ENCODE measurements at places on chromosomes 11 and 22. TPM values are rescaled to one million over a fixed set of nuclear protein-coding genes. Genes with fewer than 3 reads are reported as not detected.

- no peaks in the 10 kb centered on the region for H3K27me3 ChIP-seq
- H3K4me1 ChIP-seq: peaks cover 15% of the 10 kb centered on the region
- DNase-seq: no peak
- no peaks in the 10 kb centered on the region for H3K36me3 ChIP-seq
Measured at GRCh38 chr22:49973018-49973961, 12.7 kb downstream of the PIM3 start.

DNA sequence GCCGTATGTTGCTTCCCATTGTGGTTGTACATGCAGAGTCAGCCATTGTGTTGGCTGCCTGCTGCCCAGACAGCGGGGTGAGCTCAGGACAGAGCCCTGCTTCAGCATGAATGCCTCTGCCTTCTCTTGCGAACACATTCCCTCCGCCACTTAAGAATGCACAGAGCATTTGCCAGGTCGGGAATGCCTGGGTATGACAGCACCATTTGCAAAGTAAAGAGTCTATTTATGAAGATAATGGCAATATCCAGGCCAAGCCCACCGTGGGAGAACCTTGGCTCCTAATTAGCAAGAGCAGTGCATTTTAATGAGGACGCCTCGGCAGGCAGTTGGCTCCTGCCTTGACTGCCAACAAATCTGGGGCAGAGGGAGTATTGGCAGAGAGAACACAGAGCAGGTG, 62.5 kb upstream of the SORL1 start:
- no peak overlapping the region for H3K27ac ChIP-seq
- no peak overlapping the region for H3K4me3 ChIP-seq
- peaks cover 9% of the 10 kb centered on the region for H3K4me1 ChIP-seq
- H3K27me3 ChIP-seq: peaks cover 7% of the 10 kb centered on the region
- no peaks in the 10 kb centered on the region for H3K36me3 ChIP-seq

Gene PPM1F
- 21.8 TPM for polyA plus RNA-seq

Gene SMIM35
- not detected for polyA plus RNA-seq

- no peak for DNase-seq
- no peak overlapping the region for H3K4me3 ChIP-seq
- no peak overlapping the region for H3K27ac ChIP-seq
- H3K4me1 ChIP-seq: peaks cover 27% of the 10 kb centered on the region
Measured at GRCh38 chr11:34348919-34349318, 8.9 kb downstream of the ABTB2 start.

Gene MN1
- polyA plus RNA-seq: 2.2 TPM

Gene HEPN1
- not detected for polyA plus RNA-seq

GRCh38 chr11:46047520-46047919, 73.7 kb downstream of the PHF21A start:
- H3K4me3 ChIP-seq: no peak overlapping the region
- H3K27me3 ChIP-seq: no peaks in the 10 kb centered on the region

GRCh38 chr22:47174671-47175112, 412.2 kb downstream of the TBC1D22A start:
- H3K4me1 ChIP-seq: no peaks in the 10 kb centered on the region
- DNase-seq: no peak
- peaks cover 5% of the 10 kb centered on the region for H3K36me3 ChIP-seq
- H3K27ac ChIP-seq: no peak overlapping the region
- no peaks in the 10 kb centered on the region for H3K27me3 ChIP-seq

- DNase-seq: no peak
- no peak overlapping the region for H3K27ac ChIP-seq
- H3K36me3 ChIP-seq: peaks cover 9% of the 10 kb centered on the region
- H3K27me3 ChIP-seq: no peaks in the 10 kb centered on the region
- H3K4me3 ChIP-seq: no peak overlapping the region
- H3K4me1 ChIP-seq: no peaks in the 10 kb centered on the region
Measured at GRCh38 chr11:111668980-111669379, 66.7 kb downstream of the SIK2 start.

- no peak overlapping the region for H3K4me3 ChIP-seq
- H3K36me3 ChIP-seq: no peaks in the 10 kb centered on the region
- DNase-seq: no peak
- H3K27me3 ChIP-seq: no peaks in the 10 kb centered on the region
- no peak overlapping the region for H3K27ac ChIP-seq
- H3K4me1 ChIP-seq: peaks cover 8% of the 10 kb centered on the region
Measured at GRCh38 chr11:103648670-103649400, 387.6 kb upstream of the DDI1 start.

Measured in keratinocyte (primary cell).